ENCODE measurements at places on chromosomes 2 and 18.

GRCh38 chr2:20615068-20615465 is 35.8 kb downstream of the HS1BP3 start:
- no peak for DNase-seq

DNA sequence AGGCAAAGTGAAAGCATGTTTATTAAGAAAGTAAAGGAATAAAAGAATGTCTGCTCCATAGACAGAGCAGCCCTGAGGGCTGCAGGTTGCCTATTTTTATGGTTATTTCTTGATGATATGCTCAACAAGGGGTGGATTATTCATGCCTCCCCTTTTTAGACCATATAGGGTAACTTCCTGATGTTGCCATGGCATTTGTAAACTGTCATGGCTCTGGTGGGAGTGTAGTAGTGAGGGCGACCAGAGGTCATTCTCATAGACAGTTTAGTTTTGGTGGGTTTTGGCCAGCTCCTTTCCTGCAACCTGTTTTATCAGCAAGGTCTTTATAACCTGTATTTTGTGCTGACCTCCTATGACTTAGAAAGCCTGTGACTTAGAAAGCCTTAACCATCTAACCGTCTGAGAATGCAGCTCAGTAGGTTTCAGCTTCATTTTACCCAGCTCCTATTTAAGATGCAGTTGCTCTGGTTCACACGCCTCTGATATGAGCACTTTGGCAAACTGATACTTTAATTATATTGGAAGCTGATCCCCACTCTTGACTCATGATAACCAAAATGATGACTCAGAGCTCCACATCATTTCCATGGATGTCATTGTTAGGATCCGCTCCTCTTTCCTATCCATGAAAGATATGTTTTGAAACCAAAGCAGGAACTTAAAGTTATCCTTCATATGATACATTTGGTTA is 14.5 kb upstream of the ERMN start:
- DNase-seq: no peak

- no peak for DNase-seq
These were observed 27.3 kb upstream of the SPOPL start for GRCh38 chr2:138474100-138474825.

GRCh38 chr2:183522489-183523266 is 398.4 kb downstream of the NUP35 start:
- no peak for DNase-seq

GRCh38 chr2:97760480-97761049 is 47.2 kb downstream of the ZAP70 start:
- peak; percentile 37 for DNase-seq

- DNase-seq: no peak
These were observed 36.8 kb upstream of the NCOA1 start for GRCh38 chr2:24454294-24454693.

- no peak for DNase-seq
These were observed 1.4 kb downstream of the ALMS1 start for GRCh38 chr2:73386894-73387636.

- DNase-seq: peak; percentile 35
These were observed 15.2 kb downstream of the FBXO41 start for GRCh38 chr2:73268830-73269685.

DNA sequence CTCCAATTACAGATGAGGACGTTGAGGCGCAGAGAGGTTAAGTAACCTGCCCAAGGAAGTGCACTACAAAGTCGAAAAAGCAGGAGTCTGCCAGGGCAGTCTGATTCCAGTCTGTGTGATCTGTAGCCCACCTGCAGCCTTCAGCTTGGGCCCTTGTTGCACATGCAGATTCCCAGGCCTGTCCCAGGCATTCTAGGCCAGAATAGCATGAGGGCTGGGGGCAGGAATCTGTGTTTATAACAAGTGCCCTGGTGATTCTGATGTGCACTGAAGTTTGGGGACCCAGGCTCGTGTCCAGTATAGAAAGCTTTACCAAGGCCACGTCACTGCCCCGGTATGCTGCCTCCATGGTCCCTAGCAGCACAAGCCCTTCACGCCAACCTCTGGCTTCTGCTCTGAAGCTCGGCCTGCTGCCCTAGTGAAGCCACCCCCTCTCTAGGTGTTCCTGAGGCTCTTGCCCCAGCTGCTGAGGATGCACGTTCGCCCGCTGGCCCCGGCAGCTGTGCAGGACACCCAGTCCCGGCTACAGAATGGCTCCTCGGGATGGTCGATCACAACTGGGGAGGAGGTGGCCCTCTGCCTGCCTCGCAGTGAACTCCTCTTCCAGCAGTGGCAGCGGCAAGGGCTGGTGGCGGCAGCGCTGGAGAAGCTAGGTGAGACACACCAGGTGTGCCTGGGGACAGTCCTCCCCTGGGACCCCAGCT is 4.6 kb downstream of the CHRNG start:
- peak; percentile 17 for DNase-seq

DNA sequence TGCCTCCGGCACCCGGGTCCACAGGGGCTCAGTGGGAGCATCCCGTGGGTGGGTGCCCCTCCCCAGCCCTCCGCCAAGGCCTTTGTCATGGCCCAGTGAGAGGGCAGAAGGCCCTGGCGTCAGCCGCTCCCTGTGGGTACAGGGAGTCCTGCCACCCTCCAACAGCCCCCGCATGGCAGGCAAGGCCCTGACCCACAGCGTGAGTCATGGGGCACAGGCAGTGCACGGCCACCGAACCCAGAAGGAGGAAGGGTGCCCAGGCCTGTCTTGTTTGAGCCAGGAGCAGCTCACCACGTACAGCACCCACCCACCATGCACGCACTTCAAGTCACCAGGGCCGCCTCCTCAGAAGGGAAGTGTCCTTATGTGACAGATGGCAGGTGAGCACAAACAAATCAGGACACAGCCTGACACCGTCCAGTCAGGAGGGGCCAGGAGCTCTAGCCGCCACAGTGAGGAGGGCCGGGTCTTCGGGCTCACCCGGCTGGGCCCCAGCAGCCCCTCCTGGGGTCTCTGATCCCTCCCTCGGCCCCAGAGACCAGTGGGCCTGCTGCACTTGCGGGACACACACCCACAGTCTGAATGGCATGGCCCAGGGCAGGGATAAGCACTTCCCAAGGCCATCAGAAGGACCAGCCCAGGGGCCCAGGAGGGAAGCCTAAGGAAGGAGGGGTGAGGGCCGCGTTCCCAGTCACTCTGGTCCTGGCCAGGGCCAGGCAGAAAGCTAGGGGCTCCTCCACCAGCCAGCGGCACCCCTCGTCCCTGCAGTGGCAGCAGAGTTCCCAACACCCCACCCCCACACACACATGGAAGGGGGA is 25.8 kb downstream of the BIN1 start:
- peak; percentile 69 for DNase-seq

DNA sequence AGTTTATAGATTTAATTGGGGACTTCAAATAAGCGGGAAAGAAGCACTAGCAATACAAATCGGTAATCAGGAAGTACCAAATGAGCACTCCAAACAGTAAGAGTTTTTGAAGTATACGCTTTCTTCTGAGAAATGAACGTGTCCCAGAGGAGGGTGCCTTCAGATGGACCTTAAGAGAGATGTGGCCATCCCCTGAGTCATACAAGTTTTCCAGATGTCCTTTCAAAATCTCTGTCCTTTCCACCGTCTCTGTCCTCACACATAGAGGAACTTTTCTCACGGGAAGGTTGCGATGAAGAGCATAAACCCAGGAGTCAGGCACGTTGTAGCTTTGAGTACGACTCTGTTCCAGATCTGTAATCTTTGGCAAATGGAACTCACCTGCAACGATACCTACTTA is 1.7 kb upstream of the SMAD2 start:
- no peak for DNase-seq

GRCh38 chr2:2158189-2158826 is 172.8 kb downstream of the MYT1L start:
- DNase-seq: no peak

GRCh38 chr18:75638776-75639471 is 211.4 kb upstream of the SMIM21 start:
- DNase-seq: peak; percentile 40

DNA sequence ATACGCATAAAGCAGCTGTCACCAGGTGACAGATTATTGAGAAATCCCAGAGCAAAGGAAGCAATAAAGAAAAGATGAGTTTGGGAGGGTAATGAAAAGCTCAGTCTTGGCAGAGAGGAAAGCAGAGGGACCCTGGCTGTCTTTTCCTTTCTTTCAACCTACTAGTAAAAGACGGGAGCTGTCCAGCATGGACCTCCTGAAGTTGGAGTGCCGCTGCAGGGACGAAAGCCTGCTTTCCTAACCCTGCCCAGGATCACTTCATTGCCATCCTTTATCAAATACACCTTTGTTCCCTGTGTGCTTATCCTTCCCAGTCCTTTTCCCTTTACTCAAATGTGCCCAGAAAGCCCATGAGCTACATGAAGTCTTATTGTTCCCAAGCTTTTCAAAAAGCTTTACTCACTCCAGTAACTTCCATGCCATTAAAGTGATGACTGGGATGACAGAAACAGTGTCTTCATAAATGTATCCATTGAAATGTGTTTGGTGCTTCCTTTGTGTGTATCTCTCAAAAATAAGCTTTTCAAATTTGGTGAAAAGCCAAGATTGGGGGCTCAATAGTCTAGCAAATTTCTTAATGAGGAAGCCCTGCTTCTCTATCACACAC is 3.7 kb upstream of the SPR start:
- DNase-seq: no peak

- DNase-seq: no peak
These were observed 244.4 kb upstream of the MGAT5 start for GRCh38 chr2:134009440-134009839.

GRCh38 chr2:145740302-145740701 is 1220.4 kb upstream of the ZEB2 start:
- DNase-seq: no peak

- DNase-seq: no peak
These were observed 44.4 kb upstream of the HPCAL1 start for GRCh38 chr2:10258326-10258725.

- DNase-seq: no peak
These were observed 106.4 kb upstream of the HNRNPA3 start for GRCh38 chr2:177106212-177106611.

DNA sequence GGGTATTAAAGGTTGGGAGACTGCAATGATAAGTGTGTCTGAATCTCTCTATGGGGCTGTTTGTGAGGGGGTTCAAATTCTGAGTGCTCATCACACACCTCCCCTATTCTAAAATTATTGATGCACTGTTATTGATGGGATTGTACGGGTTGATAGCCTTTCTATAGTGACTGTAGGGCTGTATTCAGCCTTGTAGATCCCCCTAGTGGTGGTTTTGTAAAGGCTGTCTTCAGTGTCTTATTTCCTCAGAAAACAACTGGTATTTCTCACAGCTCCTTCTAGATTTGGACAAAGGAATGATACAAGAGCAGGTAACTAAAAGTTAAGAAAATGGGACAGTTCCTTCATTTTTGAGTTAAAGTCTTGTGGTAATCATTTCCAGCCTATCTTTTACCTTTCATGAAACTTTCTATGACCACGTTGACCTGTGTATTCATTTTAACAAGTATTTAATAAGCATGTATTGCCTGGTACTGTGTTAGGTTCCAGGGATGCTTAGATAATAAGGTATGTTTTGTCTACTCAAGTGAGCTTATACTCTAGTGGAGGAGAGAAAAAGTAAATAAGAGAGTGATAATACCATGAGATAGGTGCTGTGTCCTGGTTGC is 21.2 kb downstream of the SMAD4 start:
- DNase-seq: no peak

- no peak for DNase-seq
These were observed 254.0 kb upstream of the POU3F3 start for GRCh38 chr2:104599787-104600510.

GRCh38 chr2:152304836-152305235 is 30.1 kb upstream of the FMNL2 start:
- no peak for DNase-seq

GRCh38 chr2:197950006-197950405 is 145.6 kb downstream of the PLCL1 start:
- DNase-seq: no peak

DNA sequence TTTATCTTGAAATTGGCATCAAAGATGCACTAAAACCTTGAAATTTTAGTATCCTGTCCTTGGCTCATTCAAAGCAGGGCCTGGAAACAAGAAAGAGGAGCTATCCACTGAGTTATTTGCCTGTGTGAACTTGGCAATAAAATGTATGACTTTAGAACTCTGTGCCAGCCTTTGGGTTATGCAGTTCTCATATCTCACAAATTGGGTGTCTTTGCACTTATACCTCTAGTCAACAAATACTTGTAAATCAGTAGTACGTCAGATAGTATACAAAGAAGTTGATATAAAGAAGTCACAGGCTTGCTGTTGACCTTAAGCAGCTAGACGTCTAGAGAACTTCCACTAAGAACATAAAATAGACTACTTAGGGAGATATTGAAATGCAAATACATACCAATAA is 1331.9 kb downstream of the DPP10 start:
- DNase-seq: no peak

GRCh38 chr2:148614322-148615049 is 30.1 kb upstream of the EPC2 start:
- peak; percentile 62 for DNase-seq

GRCh38 chr18:31657823-31658669 is 26.3 kb downstream of the B4GALT6 start:
- DNase-seq: no peak

GRCh38 chr18:24987303-24988252 is 364.4 kb downstream of the ZNF521 start:
- DNase-seq: peak; percentile 28

DNA sequence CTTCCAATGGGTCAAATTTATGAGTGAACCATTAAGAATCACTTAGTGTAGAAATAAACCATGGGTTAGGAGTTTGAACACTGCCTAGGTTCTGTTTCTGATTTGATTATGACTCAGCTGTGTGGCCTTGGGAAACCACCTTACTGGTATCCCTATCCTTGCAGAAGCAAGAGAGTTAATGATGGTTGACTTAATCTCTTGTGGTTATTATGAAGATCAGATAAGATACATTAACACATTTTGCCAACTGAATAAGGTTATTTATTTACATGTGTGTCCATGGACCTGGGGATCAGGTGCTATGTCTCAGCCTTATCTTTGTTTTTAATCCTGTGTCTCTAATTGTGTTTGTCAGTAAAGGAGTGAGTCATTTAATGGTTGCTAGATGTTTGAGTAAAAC is 5.4 kb upstream of the KCNJ13 start:
- DNase-seq: no peak

DNA sequence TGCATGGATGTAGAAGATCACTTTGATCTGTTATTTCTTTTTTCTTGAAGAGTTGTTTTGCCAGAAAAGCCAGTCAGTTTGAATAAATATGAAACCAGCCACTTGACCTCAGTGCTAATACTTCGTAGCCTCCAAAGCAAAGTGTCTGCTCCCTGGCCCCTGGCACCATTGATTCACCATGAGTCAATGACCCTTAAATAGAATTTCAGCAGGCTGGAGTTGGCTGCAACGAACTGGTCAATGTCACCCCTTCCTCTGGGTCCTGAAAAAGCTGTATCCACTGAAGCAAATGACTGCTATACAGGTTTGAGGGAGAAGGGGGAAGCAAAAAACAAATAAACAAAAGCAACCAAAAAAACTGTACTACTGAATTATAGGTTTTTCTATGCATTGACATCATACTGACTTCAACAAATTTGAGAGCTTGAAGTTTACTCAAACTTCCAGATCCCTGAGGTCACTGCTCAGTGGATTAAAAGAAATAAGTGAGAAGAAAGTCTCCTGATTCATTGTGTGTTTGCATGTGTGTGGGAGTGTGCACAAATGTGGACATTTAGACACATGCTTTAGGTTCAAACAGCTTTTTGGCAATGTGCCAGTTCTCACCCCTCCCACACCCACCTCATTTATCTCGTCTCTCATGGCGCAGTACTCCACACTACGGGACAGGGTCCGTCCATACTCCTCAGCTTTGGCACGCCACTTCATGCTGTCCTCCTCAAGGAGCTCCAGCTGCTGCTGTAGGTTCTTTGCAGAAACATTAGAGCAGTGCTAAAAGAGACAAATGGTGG is 58.1 kb upstream of the TTN start:
- DNase-seq: no peak
